GM04503 (cell line): ENCODE measurements at places on chromosomes 12 and 14.

GRCh38 chr12:95882080-95882479 lies 23.3 kb downstream of the SNRPF start:
- DNase-seq, result no peak

DNA sequence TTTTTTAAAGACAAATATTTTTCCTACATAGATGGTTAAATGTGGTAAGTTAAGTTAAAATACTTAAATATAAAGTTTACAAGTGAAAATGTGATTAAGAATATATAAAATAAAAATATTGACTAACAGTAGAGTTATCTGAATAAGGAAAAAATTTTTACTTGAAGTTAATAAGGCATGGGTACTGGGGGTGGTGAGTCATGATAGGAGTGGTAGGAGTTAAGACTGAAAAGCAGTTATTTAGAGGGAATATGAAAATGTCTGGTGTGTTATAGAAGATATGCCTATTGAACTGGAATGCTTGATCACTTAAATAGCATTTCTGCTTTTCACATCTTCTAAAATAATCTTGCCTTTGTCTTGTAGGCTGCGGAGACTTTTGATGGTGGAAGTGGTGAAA lies 68.7 kb downstream of the CCDC91 start:
- DNase-seq, result no peak

DNA sequence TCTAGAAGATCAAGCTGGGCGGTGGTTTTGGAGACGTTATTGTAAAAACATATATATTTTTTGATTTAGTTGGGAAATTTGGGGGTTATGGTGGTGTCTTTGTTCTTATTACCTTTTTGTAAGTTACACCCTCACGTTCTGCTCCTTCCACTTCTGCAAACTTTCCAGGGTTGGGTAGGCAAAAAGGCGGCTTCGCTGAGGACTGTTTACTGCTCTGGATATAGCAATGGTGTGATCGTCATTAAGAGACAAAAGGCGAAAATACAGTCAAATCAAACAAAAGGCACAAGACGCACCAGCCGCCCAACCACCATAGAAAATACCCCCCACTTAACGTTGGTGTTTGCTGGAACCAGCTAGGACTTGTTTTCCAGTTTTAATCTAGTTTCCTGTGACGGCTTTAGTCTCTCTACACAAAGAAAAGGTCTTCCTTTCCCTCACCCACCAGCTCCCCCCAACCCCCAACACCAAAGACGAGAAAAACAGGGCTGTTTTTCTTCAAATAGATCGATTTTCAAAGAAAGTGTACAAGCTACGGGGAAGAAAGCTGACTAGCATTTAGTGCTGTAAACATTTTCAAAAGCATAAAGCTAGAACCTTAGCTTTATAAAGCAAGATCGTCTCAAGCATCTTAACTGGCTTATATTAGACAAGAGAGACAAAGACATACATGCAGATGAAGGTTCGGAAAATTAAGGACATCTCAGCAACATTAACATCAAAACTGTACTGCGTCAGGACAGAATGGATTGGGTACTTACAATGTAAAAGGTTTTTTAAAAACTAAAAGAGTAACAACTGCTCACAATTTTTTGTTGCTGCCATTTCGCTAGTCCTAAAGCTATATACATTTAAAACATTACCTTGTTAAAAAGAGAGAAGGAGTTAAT lies 2.0 kb upstream of the SETD1B start:
- no peak for DNase-seq

GRCh38 chr12:109542876-109543275 lies 30.4 kb downstream of the MMAB start:
- DNase-seq, result no peak

- DNase-seq, result no peak
These were observed 84.2 kb upstream of the TMEM263 start for GRCh38 chr12:106871477-106871876.

DNA sequence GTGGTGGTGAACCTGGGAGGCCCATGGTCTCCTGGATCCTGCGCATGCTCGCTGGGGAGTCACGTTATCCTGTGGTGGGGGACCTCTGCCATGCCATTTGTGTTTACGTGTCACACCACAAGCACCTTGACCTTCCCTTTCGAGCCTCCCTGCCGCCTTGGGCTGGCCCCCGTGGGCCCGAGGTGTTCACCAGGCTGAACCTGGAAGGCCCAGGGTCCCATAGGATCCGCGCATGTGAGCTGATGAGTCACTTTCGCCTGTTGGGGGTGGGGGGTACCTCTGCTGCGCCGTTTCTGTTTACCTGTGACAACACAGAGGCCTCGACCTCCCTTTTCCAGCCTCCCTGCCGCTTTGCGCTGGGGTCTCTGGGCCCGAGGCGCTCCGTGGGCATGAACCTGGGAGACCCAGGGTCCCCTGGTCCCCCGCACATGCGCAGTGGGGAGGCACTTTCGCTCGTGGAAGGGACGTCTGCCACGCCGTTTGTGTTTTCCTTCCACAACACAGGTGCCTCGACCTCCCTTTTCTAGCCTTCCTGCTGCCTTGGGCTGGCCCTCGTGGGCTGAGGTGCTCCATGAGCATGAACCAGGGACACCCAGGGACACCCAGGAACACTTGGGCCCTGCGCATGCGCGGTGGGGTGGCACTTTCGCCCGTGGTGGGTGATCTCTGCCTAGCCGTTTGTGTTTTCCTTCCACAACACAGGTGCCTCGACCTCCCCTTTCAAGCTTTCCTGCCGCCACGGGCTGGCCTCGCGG lies 334.1 kb downstream of the ALG10 start:
- DNase-seq, result no peak

DNA sequence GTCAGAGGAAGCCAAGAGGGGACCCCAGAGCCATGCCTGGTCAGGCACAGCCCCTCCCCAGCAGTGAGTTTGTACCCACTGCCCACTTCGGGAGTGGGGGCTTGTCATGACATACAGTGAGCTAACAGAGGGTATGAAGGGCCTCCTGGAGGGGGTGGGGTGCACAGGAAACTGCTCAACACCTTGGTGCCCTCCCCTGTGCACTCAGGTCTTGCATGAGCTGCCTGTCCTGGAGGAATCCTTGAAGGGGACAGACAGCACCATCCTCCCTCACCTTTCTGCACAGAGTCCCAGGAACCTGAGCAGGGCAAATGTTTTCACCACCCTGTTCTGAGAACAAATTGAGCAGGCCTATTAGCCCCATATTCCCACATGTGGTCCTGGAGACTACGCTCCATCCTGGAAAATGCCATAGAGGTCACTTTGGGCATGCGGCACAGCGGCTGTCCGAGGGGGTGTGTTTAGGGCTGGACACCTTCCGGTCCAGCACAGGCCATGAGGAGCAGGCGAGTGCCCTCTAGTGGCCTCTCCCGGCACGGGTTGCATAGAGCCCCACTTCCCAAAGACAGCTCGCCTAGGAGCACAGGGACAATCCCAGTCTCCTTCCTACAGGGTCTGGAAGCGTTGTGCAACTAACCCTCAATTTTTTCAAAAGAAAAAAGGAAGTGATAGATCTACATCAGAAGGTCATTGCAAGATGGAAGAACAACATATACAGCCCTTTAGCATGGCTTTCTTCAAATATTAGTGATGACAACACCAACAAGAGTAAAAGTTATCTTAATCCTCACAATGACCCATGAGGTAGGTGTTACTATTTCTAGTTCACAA lies 31.9 kb upstream of the ZFP36L1 start:
- no peak for DNase-seq

DNA sequence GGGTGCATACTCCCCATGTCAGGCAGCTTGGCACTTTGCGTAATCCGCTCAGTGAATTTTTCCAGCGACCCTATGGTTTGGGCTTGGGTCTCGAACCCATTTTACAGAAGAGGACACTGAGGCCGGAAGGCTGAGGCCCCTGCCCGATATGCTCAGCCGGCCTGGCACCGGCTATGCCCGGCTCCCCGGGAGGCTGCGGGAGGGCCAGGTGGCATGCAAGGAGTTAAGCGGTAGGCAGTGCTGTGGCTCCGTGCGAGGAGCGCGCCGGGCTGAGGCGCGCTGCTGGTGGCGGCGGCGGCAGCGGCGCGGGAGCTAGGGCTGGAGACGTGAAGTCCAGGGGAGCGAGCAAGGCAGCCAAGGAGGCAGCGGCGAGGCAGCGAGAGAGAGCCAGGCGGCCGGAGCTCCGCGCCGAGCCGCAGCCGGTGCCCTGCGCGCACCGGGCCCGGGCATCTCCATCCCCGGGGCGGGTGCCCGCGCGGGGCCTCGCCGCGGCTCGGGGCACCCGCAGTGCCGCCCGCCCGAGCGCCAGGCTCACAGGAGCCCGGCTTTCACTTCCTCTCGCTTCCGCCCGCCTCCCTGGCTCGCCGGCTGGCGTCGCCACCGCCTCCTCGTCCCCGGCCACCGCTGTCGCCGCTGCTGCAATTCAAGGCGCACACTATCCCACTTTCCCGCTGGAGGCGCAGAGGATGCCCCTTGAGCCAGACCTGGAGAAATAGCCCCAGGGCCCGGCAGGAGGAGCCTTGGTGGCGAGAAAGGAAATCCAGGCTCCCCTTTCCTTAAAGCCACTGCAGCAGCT lies at the start of gene WSCD2:
Gene WSCD2 (plus strand): TSS at position 272 of the 796 bp plus-strand sequence. CDS start 66,545 bp downstream, outside the sequence.
- no peak for DNase-seq

DNA sequence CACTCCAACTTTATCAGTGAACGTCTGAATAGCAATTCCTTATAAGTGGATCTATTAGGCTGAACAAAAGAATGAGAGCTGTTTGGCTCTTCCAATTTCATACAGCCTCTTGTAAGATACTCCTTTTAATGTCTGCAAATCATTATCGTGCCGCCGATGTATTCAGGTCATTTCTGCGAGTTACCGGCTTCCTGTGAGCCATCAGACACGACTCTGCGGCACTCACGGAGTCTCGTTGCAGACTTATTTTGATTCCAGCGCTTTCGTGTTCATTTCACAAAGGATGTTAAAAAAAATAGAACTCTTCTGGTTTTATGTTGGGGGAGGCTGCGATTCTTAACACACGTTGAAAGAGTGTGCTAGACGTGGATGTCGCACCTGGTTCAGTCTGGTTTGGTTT lies 106.6 kb downstream of the GLT1D1 start:
- DNase-seq, result no peak

- no peak for DNase-seq
These were observed 4.9 kb downstream of the DUSP16 start for GRCh38 chr12:12557733-12558132.

DNA sequence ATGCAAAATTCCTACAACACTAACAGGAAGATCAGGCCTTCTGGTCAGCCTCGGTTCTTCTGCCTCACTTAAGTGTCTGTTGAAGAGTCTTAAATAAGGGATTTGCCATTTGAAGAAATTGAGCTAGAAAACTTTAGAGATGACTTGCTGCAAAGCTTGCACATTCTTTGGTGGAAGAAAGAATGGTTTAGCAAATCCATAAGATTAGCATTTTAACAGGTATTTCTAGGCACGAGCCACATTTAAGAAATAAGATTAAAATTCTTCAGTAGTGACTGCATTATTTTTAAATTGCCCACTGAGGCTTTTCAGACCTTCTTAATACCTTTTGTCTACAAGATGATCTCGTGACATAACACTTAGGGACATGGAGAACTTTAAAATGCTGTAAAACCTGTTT lies 327.1 kb downstream of the TMEM117 start:
- DNase-seq, result no peak

DNA sequence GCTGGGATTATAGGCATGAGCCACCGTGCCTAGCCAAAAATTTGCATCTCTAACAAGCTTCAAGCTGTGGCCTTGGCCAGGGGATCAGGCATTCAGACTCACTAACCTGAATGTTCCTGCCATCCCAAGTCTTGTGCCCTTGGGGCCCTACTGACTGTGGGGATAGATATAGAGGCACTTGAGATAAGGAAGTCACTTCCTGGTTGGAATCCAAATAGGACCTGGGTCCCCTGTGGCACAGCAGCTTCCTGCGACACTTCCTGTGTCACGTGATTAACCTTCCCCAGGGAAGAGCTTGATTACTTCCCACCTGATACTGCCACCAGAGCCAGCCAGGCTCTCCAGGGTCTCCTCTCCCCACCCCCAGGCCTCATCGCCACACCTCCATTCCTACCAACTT lies 128.2 kb downstream of the BCL11B start:
- DNase-seq, result no peak

DNA sequence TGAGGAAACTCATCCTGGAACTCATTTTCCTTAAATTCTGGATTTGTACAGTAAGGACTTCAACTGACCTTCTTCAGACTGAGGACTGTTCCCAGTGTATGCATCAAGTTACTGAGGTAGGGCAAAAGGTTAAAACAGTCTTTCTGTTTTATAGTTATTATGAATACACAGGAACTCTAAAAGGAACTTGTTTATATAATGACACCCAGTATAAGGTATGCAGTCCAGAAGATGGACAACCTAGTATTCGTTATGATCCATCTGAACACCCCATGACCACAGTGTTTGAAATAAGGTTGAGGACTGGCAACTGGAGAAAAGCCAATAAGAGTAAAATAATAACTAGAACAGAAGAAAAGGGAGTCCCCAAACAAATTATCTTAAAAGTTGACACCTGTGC lies 779.9 kb upstream of the TMEM132C start:
- no peak for DNase-seq

DNA sequence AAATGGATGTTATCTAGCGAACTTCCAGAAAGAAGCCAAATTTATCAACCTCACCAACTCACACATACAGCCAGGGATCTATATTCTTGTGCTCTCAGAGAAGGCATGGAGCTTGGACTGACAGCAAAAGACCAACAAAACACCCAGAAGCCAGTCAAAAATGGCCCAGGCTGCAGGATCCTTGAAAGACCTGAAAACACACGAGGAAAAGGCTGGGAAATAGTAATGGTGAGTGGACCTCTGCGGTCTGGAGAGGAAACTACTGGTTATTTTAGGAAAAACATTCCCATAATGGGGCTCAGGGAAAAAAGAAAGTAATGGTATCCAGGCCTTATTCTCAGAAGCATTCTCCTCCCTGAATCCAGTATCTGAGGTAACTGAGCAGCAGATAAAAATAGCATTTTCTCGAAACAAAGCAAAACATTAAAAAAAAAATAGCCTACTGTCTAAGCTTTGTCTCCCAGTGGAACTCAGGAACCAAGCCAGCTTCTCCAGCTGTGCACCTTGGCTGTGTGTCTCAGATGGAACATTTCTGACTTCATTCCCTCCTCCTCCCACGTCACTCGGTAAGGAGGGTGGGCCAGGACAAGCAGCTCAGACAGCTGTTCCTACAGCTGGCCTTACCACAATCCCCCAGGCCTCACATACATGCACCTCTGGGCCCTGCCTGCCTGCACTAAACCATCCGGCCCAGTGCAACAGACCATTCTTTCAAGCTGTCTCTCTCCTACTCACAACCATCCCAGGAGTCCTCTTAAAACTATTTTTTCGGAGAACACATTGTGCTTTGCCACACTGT lies 249.9 kb downstream of the DAD1 start:
- no peak for DNase-seq

DNA sequence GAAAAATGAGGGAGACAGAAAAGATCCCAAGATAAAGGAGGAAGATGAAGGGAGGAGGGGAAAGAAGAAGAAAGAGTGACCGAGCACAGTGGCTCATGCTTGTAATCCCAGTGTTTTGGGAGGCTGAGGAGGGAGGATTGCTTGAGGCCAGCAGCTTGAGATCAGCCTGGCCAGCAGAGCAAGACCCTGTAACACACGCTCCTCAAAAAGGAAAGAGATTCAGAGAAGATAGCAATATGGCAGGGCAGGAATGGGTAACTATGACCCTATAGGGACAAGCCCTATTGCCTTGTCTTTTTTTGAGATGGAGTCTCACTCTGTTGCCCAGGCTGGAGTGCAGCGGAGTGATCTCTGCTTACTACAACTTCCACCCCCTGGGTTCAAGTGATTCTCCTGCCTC lies 116.9 kb upstream of the MAP1LC3B2 start:
- DNase-seq, result no peak
